ENCODE measurements at places on chromosomes 6 and 20. TPM values are rescaled to one million over a fixed set of nuclear protein-coding genes. Genes with fewer than 3 reads are reported as not detected.
A peak's percentile ranks its signal among the peaks of the same experiment; 100 is the strongest.

GRCh38 chr6:116019428-116019827, 41.3 kb downstream of the FRK start:
- H3K36me3 ChIP-seq = no peaks in the 10 kb centered on the region
- H3K27me3 ChIP-seq = peaks cover 31% of the 10 kb centered on the region
- no peak for DNase-seq
- H3K4me1 ChIP-seq = no peaks in the 10 kb centered on the region
- H3K4me3 ChIP-seq = no peak overlapping the region

STX11 gene
- 14.5 TPM for total RNA-seq

- H3K4me1 ChIP-seq = no peaks in the 10 kb centered on the region
- no peak for DNase-seq
- no peaks in the 10 kb centered on the region for H3K36me3 ChIP-seq
- peaks cover 28% of the 10 kb centered on the region for H3K27me3 ChIP-seq
- no peak overlapping the region for H3K4me3 ChIP-seq
Measured at GRCh38 chr6:46293641-46294316, 123.0 kb upstream of the ENPP5 start.

PROKR2 gene
- total RNA-seq = not detected

DNA sequence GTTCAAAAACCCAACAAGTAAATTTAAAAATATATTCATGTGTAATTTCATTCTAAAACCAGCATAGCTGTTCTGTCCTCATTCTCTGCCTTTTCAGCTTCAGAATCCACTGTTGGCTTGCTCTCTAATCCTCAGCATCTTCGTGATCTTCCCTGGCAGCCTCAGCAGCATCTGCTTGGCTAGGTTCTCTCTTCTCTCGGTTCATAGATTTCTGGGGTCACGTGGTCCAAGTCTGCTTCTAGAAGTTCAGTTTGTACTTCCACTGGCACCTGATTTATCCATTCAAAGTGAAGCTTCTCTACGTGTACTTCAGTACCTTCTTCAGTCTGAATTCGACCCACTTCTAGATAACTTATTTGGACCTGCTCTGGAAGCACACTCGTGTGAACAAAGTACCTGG, 245.7 kb downstream of the EPM2A start:
- DNase-seq = no peak
- no peak overlapping the region for H3K27ac ChIP-seq
- H3K4me1 ChIP-seq = no peaks in the 10 kb centered on the region
- H3K4me3 ChIP-seq = no peak overlapping the region

DNA sequence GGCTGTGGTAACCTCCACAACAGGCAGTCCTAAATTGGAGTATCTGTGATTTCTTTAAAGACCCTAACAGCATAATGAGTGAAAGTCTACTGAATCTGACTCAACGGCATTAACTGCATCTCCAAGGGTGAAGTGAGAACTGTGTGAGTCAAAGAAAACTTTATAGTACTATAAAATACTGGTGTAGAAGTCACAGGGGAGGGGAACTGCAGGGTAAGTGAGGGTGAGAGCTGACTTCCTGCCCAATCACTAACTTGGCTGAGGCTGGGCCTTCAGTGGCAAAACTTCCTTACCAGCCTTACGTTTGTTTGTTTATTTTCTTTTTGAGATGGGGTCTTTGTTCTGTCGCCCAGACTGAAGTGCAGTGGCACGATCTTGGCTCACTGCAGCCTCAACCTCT, 109.8 kb downstream of the PTPRK start:
- H3K27me3 ChIP-seq = no peaks in the 10 kb centered on the region
- no peak for DNase-seq
- no peak overlapping the region for H3K27ac ChIP-seq
- no peaks in the 10 kb centered on the region for H3K4me1 ChIP-seq
- no peaks in the 10 kb centered on the region for H3K36me3 ChIP-seq

- H3K36me3 ChIP-seq = no peaks in the 10 kb centered on the region
- H3K27me3 ChIP-seq = no peaks in the 10 kb centered on the region
- H3K27ac ChIP-seq = no peak overlapping the region
- H3K4me1 ChIP-seq = peaks cover 32% of the 10 kb centered on the region
- H3K4me3 ChIP-seq = no peak overlapping the region
Measured at GRCh38 chr20:36493051-36493800, 48.1 kb upstream of the MYL9 start.

TSBP1 gene
- total RNA-seq = not detected

- H3K36me3 ChIP-seq = peaks cover 36% of the 10 kb centered on the region
- no peaks in the 10 kb centered on the region for H3K27me3 ChIP-seq
- peak overlapping the region; percentile 88 for H3K27ac ChIP-seq
- H3K4me3 ChIP-seq = peak overlapping the region; percentile 12
Measured at GRCh38 chr20:37194621-37195417, 15.5 kb upstream of the MROH8 start.

ADGRF5 gene
- not detected for total RNA-seq

GRCh38 chr6:16575655-16576054, 185.6 kb downstream of the ATXN1 start:
- peaks cover 2% of the 10 kb centered on the region for H3K27me3 ChIP-seq
- H3K36me3 ChIP-seq = peaks cover 14% of the 10 kb centered on the region
- no peak overlapping the region for H3K27ac ChIP-seq

SPAG4 gene
- total RNA-seq = 1.9 TPM

- peaks cover 19% of the 10 kb centered on the region for H3K4me1 ChIP-seq
- no peak overlapping the region for H3K4me3 ChIP-seq
- no peak overlapping the region for H3K27ac ChIP-seq
Measured at GRCh38 chr6:150253489-150253888, 110.6 kb downstream of the PPP1R14C start.

SLC17A3 gene
- 0.62 TPM for total RNA-seq

GRCh38 chr6:52301326-52301725, 16.8 kb upstream of the MCM3 start:
- no peak overlapping the region for H3K27ac ChIP-seq
- peaks cover 48% of the 10 kb centered on the region for H3K4me1 ChIP-seq
- H3K36me3 ChIP-seq = peaks cover 14% of the 10 kb centered on the region
- DNase-seq = no peak
- no peaks in the 10 kb centered on the region for H3K27me3 ChIP-seq
- no peak overlapping the region for H3K4me3 ChIP-seq

GRCh38 chr20:10023911-10024310, 10.9 kb upstream of the ANKEF1 start:
- H3K4me3 ChIP-seq = no peak overlapping the region
- H3K36me3 ChIP-seq = no peaks in the 10 kb centered on the region
- H3K27me3 ChIP-seq = peaks cover 23% of the 10 kb centered on the region
- H3K4me1 ChIP-seq = peaks cover 4% of the 10 kb centered on the region
- no peak overlapping the region for H3K27ac ChIP-seq

DNA sequence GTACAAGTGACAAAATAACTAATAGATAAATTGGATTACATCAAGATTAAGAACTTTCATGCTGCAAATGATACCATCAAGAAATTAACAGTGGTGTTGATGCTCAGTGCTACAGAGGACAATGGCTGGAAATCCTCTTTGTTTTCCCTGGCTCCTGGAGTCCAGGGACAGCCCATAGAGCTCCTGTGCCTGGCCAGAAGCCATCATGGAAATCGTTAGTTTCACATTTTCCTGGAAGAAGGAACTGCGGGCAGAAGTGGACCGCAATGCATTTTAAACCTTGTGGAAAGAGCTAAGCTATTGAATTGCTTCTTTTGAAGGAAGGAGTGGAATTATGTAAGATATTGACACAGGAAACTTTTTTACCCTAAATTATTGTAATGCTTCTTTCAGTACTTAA, 276.0 kb downstream of the GJA1 start:
- no peak overlapping the region for H3K27ac ChIP-seq
- no peaks in the 10 kb centered on the region for H3K36me3 ChIP-seq
- no peaks in the 10 kb centered on the region for H3K27me3 ChIP-seq
- H3K4me1 ChIP-seq = no peaks in the 10 kb centered on the region
- DNase-seq = no peak
- H3K4me3 ChIP-seq = no peak overlapping the region

NDUFAF5 gene
- total RNA-seq = 21.2 TPM

ARMC12 gene
- total RNA-seq = 1.6 TPM

DNA sequence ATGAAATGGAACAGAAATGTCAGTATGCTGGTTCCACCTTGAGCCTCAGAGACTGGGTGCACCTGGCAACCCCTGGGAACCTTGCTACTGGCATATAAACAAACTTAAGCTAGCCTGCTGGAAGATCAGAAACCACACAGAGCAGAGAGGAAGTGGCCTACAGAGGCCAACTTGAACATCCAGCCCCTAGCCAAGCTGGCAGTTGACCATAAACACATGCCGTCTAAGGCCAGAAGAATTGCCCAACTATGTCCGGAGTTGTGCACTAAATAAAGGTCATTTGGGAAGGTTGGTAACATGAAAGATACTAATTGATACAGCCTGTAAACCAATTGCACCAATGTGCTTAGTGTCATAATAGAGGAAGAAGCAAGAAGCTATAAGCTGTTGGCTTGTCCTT, 266.6 kb upstream of the BTBD3 start:
- H3K27me3 ChIP-seq = no peaks in the 10 kb centered on the region
- DNase-seq = no peak
- no peak overlapping the region for H3K4me3 ChIP-seq
- no peaks in the 10 kb centered on the region for H3K4me1 ChIP-seq
- H3K27ac ChIP-seq = no peak overlapping the region

DNA sequence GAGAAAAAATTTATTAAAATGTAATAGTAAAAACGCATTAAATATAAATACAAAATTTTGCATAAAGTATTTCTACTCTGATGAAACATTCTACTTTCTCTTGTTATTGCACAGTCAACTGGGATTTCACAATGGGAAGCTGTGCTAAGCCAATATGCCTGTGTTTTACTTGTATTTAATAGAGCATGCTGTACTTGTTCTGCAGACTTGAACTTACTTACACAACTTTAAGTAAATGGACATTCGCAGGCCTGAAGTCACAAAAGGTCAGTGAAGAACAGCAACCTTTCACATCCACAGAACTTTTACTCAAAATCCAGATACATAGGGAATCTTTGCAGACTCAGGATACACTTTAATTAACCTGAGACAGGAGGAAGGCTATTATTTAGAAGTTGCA, 409.5 kb downstream of the BTBD3 start:
- no peak overlapping the region for H3K4me3 ChIP-seq
- no peaks in the 10 kb centered on the region for H3K4me1 ChIP-seq
- no peaks in the 10 kb centered on the region for H3K27me3 ChIP-seq
- DNase-seq = no peak

GRCh38 chr6:168219804-168220203, 99.8 kb downstream of the DACT2 start:
- H3K36me3 ChIP-seq = no peaks in the 10 kb centered on the region
- no peaks in the 10 kb centered on the region for H3K27me3 ChIP-seq
- no peak overlapping the region for H3K27ac ChIP-seq
- peaks cover 6% of the 10 kb centered on the region for H3K4me1 ChIP-seq
- H3K4me3 ChIP-seq = no peak overlapping the region

GPR6 gene
- total RNA-seq = not detected

- DNase-seq = no peak
- no peaks in the 10 kb centered on the region for H3K27me3 ChIP-seq
- H3K36me3 ChIP-seq = no peaks in the 10 kb centered on the region
- H3K27ac ChIP-seq = no peak overlapping the region
- no peaks in the 10 kb centered on the region for H3K4me1 ChIP-seq
Measured at GRCh38 chr6:4371207-4371921, 236.0 kb upstream of the ECI2 start.

- H3K27ac ChIP-seq = peak overlapping the region; percentile 84
- H3K27me3 ChIP-seq = no peaks in the 10 kb centered on the region
- peaks cover 16% of the 10 kb centered on the region for H3K4me1 ChIP-seq
- H3K36me3 ChIP-seq = peaks cover 57% of the 10 kb centered on the region
Measured at GRCh38 chr20:61982191-61982950, 83.3 kb downstream of the TAF4 start.

PLN gene
- total RNA-seq = not detected

DNA sequence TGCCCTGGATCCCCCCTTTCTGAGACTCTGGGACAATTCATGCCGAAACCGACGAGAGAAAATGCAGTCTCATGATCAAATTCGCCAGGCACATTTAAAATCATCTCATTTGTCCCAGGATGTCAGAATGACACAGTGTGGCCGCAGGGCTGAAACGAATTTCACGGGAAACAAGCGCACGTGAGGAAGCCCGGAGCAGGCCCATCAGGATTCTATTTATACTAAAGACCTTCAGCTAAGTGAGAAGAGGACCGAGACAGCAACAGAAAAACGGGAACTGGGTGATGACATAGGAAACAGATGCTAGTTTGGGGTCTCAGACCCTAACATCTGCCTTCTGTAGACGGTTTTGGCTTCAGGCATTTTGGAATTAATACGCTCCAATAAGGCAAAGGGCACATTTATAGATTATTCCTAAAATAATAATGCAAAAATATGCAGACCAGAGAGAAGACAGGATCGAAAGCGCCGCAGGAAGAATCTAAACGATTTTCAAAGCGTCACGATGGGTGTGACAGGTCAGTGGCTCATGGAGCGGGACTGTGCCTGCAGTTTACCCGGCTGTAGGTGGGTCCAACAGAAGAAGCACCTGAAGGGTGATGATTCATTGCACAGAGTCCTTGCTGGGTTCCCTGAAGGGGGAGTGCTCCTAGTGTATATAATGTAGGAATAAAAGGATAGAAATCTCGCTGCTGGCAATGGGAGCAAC, 80.8 kb upstream of the MPC1 start:
- DNase-seq = no peak
- no peaks in the 10 kb centered on the region for H3K27me3 ChIP-seq
- H3K4me1 ChIP-seq = no peaks in the 10 kb centered on the region
- no peaks in the 10 kb centered on the region for H3K36me3 ChIP-seq
- H3K27ac ChIP-seq = no peak overlapping the region
- no peak overlapping the region for H3K4me3 ChIP-seq

DNA sequence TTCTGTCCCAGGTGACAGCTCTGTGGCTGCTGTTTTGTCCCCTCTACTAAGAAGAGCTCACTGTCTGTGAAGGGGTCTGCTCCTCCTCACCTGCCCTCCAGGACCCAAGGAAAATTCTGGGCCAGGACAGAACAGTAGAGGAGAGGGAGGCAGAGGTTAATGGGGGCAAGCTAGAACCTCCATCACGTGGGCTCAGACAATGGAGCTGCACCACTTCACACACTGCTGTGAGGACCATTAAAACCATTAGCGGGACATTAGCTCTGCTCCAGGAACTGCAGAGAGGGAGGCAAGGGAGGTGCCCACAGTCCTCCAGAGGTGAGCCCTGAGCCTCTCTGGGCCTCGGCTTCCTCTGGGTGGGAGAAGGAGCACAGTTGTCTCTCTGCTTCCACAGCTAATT, 78.4 kb downstream of the NOL4L start:
- peaks cover 39% of the 10 kb centered on the region for H3K36me3 ChIP-seq
- H3K27ac ChIP-seq = peak overlapping the region; percentile 46
- no peaks in the 10 kb centered on the region for H3K27me3 ChIP-seq
- no peak overlapping the region for H3K4me3 ChIP-seq
- peaks cover 58% of the 10 kb centered on the region for H3K4me1 ChIP-seq

GRCh38 chr20:51500936-51501335, 41.6 kb downstream of the NFATC2 start:
- peaks cover 89% of the 10 kb centered on the region for H3K4me1 ChIP-seq
- no peak overlapping the region for H3K4me3 ChIP-seq
- peak; percentile 43 for DNase-seq
- H3K36me3 ChIP-seq = peaks cover 63% of the 10 kb centered on the region

DNA sequence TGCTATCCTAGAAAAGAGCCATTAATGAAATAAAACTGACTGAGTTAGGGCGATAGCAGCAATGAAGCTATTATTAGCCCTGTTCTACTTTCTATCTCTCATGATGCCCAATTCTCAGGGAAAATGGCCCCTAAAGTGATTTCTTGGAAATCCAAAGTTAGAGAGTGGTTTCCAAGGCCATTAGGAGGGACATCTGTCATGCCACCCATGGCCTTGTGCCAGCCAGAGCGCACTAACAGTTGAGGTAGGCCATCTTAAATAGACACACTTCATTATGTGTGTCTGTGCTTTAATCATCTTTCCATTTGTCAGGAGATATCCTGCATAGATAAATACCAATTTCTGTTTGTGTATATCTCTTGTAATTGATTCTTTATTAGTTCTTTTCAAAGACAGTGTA, 261.6 kb downstream of the NRN1 start:
- no peak overlapping the region for H3K4me3 ChIP-seq
- no peaks in the 10 kb centered on the region for H3K4me1 ChIP-seq
- DNase-seq = no peak
- no peak overlapping the region for H3K27ac ChIP-seq

PEX3 gene
- total RNA-seq = 20.5 TPM

Measured in activated CD4-positive, alpha-beta T cell treated with anti-CD3 and anti-CD28 coated beads, Interleukin-2, amount 10 ng/mL, durations not matched to agents 7 days and 5 days (primary cell).